Stimulated activated CD8-positive, alpha-beta memory T cell treated with anti-CD3 and anti-CD28 coated beads, Interleukin-12 subunit alpha, Interleukin-12 subunit beta, amount 100 ng/mL, for 4 hours (primary cell): ENCODE measurements at places on chromosomes 7 and 10.

DNA sequence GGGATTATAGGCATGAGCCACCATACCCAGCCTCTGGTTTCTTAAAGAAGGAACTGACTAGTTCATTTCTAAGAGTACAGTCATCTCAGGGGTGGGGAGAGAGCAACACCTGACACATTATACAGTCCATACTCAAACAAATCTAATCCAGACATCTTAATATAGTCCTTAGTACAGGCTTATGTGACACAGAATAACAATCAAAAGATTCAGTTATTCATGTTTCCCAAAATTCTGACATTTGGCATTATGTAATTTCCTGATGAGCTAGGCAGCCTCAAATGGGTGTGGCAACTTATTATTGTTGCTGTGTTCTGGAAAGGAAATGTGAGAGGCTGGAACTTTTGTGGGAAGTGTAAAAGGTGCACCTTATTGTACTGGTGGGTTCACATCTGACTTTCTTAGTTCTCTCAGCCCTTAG is 116.3 kb downstream of the WDFY4 start:
- DNase-seq, result no peak

GRCh38 chr7:21137640-21138039 is 290.2 kb upstream of the SP4 start:
- DNase-seq, result no peak

GRCh38 chr7:22579961-22580360 is 80.0 kb upstream of the STEAP1B start:
- no peak for DNase-seq

DNA sequence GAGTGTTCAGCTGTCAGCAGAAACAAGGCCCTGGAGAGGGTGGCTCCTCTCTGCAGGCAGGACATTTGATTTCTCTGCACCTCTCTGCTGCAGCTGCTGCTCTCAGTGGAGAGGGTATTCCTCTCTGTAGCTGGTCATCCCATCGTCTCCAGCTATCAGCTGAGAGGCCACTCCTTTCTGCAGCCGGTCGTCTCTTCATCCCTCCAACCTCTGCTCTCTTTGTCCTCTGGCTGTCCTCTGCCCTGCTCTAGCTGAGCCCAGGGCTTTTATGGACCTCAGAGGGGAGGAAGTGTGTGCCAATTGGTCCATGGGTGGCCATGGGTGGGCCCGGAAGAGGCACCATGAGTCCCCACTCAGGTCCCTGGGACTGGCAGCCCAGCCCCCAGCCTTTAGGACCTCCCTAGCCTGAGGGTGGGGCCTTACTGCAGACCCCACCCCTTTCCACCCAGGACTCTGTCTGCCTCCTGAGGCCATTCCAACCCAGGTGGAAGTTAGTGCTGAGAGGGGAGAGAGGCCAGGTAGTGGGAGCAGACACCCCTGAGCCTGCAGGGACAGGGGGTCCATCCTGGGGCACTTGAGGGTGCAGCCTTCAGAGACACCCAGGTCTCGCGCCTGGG is 26.2 kb upstream of the CDCA7L start:
- DNase-seq, result no peak

GRCh38 chr10:30816159-30816819 is 186.7 kb upstream of the LYZL2 start:
- DNase-seq, result no peak

- no peak for DNase-seq
These were observed 42.6 kb upstream of the DLG5 start for GRCh38 chr10:77969114-77969513.

GRCh38 chr10:125056161-125057132 is 103.9 kb downstream of the CTBP2 start:
- DNase-seq, result no peak

- no peak for DNase-seq
These were observed 22.4 kb upstream of the CYTH3 start for GRCh38 chr7:6294839-6295238.

GRCh38 chr10:10865303-10865702 is 152.4 kb upstream of the CELF2 start:
- DNase-seq, result no peak

- DNase-seq, result no peak
These were observed 715 bp upstream of the MUC12 start for GRCh38 chr7:100968650-100969049.

DNA sequence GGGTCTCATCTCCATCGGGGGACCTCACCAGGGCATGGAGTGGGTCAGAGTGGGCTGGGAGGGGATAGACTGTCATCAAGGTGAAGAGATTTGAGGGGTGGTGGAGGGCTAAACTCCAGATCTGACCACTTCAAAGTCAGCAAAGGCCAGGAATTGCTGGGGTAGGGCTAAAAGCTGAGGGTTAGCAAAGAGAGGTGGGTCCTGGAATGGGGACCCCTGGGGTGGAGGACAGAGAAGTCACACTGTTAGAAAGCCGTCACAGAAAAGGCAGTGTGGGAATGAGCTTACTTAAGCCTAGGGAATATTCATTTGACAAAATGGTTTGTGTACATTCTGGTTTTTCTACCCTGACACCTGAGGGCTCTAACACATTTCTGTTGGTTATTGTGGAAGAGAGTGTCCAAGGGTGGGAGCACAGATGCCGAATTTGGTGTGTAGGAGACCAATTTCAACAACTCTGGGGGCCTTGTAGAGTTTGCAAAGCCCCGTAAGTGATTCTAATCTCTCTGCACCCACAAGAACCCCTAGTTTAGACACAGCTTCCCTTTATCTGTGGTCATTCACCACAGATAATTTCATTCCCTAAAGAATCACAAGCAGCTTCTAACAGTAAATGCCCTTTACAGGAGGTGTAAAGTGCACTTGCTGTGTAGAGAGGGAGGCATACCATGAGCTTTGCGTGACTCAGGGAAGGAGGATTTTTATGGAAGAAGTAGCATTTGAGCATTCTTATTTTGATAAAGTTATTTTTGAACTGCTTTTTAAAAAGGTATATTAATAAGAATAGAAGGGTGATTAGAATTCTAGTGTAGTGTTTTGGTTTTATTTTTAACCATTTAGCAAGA is 6.4 kb downstream of the FBH1 start:
- no peak for DNase-seq

DNA sequence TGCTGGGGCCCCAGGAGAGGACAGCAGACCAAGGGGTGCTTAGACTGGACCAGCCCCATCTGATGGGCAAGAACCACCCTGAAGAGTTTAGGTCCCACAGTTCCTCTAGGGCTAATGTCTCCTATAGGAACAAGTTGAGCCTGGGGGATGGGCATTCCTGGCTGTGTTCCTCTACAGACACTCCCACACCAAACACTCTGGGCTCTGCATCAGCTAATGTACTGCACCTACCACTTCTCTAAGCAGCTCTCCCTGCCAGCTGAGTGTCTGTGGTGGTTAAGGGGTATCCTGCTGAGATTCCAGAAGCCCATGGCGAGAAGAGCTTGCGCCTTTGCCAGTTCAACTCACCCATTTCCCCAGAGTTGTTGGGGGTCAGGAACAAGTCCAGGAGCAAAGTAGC is 284.1 kb upstream of the CSTF2T start:
- no peak for DNase-seq
